ENCODE measurements at places on chromosomes 6 and 20.
A peak's percentile ranks its signal among the peaks of the same experiment; 100 is the strongest.

DNA sequence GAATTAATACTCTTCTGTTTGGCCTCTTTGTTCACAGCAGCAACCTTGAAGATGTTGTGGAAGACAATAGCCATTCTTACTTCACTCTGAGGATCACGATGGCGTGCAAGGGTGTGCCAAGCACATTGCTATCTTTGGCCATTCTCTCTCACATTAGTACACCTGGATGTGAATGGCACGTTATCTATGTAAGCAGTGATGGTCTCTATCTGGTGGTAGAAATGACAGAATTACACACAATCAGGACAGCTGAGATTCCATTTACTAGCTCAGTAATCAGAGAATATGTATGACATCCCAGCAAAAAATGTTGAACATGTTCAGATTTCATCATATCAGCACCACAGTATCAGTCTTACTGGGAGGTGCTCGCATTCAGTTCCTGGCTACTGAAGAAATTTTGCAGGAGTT is 116.2 kb downstream of the LCA5 start:
- DNase-seq: no peak

DNA sequence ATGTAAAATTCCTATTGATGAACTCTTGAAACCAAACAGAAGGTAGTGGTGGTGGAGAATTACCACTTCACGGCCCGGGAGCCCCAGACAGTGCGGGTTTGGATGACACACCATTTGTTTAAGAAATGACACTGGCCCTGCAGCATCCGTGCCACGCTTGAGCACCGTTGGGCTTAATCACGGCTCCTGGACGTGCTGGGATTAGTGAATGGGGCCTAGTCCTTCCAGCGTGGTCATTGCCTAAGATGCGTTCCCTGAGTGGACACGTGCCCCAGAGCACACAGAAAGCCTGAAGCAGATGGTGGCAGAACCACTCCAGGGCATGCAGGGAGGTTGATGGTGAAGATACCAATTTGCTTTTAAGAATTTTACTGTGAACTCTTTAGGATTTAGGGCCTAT is 14.5 kb downstream of the STX16 start:
- DNase-seq: no peak

DNA sequence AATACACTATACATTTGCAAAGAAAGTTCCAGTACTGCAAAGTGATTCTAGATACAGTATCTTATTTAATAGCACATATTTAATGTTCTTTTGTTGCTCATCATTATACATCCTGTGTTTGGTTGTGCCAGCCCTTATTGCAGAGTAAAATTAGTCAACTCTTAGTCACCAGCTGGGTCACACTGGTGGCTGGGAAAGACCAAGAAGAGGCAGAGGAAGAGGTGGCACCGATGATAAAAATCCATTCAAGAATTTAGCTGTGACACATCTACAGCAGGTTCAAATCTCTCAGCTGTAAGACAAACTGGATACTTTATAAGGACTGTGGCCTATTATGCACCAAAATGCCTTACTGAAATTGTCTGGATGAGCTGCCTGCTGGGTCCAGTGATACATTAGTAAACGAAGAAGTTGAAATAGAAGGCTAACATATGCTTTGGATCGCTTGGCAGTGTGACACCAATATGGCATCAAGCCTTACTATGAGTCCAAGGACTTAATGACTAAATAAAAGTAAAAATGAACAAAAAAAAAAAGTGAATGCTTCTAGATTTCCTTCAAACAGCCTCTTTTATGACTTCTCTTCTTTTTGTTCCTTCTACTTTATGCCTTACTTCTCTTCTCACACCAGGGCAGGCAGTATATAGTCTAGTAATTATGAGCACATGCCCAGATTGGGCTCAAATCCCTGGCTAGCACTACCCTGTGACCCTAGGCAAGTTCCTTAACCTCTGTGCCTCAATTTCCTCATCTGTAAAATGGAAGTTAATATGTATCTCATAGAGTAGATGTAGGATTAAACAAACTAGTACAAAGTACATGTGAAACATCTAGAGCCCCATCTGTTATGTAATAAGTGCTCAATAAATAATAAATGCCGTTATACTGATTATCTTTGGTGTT is 29.4 kb upstream of the RNF8 start:
- peak; percentile 7 for DNase-seq

DNA sequence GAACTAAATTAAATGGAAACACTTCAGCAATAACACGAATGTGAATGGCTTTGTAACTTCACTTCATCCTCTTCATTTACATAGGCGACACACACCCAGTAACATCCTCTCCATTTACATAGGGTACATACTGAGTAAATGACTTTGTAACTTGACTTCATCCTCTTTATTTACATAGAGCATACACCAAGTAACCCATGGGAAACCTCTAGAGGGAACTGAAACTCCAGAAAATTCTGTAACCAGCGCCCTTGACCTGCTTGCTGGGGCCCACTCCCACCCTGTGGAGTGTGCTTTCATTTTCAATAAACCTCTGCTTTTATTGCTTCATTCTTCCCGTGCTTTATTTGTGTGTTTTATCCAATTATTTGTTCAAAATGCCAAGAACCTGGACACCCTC is 81.6 kb upstream of the OPRM1 start:
- DNase-seq: no peak

- no peak for DNase-seq
These were observed 5.3 kb upstream of the RBM38 start for GRCh38 chr20:57385940-57386339.

DNA sequence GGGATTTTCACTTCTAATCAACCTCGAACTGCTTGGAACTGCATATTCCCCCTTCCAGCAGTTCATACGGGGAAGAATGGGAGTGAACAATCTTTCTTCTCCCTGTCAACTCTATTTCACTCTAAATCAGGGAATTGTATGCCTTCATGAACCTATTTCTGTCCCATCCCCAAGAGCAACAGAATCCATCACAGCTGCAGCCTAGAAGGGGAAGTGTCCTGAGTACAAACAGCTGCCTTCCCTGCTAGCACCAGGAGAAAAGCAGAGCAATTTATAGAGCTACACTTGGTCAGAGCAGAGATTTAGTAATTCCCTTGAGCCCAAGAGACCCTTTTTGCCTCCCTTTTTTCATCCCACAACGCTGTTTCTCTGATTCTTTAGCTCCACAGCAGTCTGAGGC is 208.4 kb downstream of the ADGRG6 start:
- no peak for DNase-seq

DNA sequence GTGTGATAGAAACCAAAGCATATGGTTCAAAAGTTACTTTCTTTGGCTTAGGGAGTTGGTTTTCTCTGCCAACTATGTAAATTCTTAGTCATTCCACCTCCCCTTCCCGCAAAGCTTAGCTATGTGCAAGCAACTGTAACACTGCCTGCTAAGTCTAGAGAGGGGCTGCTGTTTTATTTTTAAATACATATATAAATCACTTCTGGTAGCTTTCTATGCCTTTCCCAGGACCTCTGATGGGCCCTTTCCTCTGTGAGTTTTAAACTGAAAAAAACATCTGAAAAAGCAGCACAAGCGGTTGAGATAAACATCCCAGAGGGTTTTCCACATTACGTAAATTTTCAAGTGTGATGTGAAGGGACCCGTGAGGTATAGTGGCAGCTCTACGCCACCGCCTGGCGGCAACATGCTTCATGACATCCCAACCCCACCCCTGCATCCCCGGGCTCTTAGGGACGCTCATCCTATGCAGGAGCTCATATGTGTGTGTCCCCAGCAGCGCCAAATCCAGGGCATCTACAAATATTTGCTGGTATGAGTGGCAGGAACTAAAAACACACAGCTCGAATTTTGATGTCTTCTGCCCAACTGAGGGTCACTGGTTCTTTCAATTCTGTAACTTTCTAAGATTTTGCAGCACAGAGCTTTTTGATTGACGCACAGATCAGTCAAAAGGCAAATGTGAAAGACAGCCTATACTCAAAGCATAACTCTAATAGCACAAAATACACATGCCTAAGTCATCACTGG is 12.7 kb downstream of the SAYSD1 start:
- DNase-seq: peak; percentile 13

DNA sequence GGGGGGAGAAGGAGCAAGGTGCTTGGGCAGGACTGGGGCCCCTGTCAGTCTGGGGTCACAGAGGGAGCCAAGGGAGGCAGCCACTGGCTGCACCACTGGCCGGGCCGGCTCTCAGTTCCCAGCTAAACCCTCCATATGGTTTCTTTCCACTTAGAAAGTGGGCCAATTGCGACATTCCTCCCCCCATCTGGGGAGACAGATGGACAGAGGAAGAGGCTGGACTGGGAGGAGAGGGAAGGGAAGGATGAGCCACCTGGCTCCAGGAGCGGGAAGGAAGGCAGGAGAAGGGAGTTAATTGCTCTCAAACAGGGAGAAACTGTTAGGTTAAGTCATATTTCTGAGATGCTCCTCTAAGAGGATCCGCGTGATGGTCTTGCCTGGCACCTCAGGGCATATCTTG is 82.2 kb downstream of the GRM4 start:
- DNase-seq: no peak

GRCh38 chr6:91895599-91896285 is 1308.9 kb upstream of the MAP3K7 start:
- no peak for DNase-seq

- no peak for DNase-seq
These were observed 160.7 kb upstream of the MAN1A1 start for GRCh38 chr6:119510246-119510645.

DNA sequence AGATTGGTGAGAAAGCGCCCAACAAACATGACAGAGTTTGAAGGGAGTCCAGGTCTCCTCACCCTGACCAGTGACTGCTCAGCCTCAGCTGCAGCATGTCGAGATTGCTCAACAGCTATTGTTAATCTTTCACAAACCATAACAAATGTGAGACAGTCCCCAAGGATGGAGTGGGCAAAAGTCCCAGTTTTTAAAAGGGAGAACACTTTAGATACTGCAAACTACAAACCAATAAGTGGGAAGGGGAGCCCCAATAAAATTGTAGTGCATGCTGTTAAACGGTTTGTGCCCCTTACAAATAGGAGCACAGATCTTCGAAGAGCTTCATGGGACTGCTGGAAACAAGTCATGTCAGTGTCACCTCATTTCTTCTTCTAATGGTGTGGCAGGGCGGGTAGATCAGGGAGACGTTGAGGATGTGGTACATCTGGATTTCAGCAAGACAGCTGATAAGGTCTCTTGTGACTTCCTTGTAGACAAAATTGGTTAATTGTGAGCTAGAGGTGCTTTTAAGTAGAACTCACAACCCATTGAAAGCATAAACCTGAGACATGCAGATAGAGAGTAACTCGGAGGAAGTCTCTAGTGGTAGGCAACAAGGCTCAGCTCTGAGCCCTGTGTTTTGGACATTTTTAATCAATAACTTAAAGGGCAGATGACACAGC is 134.0 kb upstream of the ARMC2 start:
- no peak for DNase-seq

- no peak for DNase-seq
These were observed 10.9 kb downstream of the SNX5 start for GRCh38 chr20:17957505-17958363.

DNA sequence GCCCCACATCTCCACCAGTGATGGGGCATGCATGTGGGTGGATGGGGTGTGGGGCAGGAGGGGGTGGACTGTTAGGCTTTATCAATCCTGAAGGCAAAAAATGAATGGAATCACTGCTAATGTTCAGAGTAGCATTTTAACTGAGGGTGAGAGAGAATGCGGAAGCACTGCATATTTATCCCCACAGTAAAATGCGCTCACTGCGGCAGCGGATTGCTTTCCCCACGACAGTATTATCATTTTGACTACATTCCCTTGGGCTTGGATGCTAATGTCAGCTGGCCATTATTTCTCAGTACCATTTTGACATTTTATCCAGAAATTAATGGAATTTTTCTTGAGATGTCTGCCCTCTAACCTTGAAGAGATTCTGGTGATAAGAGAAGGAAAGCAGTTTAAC is 13.4 kb downstream of the ALDH8A1 start:
- no peak for DNase-seq

GRCh38 chr6:51765230-51765629 is 322.2 kb downstream of the PKHD1 start:
- DNase-seq: no peak

- no peak for DNase-seq
These were observed 15.6 kb downstream of the ILRUN start for GRCh38 chr6:34680802-34681515.

DNA sequence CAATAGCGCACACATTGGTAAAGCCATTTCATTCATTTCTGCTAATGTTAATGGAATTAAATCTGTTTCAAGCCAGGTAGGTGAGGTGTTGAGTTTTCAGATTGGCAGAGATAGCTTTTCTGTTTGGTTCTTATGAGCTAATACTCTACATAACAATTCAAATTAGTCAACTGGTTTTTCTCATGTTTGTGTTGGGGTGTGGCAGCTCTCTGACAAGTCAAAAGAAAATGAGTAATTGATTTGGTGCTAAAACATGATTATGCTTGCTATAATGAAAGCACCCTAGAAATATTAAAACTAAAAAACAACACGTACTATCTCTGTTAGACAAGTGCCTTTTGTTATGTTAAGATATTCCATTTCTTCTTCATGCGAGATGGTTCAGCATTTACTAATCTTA is 13.6 kb downstream of the PPP1R14C start:
- no peak for DNase-seq

GRCh38 chr20:62970307-62971210 is 18.1 kb downstream of the SLC17A9 start:
- no peak for DNase-seq

DNA sequence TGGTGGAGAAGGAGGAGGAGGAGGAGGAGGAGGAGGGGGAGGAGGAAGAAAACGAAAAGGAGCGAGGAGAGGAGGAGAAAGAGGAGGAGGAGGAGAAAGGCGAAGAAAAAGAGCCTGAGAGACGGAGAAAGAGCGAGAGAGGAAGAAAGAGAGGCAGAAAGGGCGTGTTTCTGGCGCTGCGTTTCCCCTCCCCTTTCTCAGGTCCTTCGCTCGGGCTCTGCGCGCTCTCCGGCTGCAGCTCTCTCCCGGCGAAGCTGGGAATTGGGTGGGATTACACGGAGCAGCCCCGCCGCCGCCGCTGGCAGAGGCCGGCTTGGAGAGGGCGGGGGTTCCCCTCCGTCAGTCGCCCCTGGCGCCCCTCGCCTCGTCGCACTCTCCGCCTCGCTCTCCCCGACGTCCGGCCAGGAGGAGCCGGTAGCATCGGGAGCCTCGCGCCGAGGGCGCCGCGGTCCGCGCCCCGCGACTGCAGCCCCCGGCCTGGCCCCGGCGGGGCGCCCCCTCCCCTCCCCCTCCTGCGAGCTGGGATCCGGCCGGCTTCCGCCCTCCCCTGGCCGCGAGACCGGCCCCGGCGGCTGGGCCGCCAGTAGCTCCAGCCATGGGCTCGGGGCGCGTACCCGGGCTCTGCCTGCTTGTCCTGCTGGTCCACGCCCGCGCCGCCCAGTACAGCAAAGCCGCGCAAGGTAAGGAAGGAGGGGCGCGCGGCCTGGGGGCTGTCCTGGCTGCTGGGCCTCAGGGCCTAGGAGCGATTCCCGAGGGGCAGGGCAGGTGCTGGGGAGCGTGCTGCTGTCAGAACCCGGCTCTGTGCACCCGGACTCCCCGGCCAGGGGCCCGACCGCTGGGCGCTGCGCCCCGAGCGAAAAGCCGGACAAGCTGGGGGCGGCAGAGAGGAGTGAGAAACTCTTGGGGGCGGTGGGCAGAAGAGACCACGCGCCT is at the start of gene SCUBE3:
TSS of gene SCUBE3 (plus strand) at position 133 of the 933 bp plus-strand sequence. CDS start at position 596, 463 bp downstream.
- DNase-seq: peak; percentile 14

GRCh38 chr6:1577896-1578745 is 31.6 kb upstream of the FOXC1 start:
- DNase-seq: no peak
